GM12891 (cell line): ENCODE measurements at places on chromosomes 1 and 21.

DNA sequence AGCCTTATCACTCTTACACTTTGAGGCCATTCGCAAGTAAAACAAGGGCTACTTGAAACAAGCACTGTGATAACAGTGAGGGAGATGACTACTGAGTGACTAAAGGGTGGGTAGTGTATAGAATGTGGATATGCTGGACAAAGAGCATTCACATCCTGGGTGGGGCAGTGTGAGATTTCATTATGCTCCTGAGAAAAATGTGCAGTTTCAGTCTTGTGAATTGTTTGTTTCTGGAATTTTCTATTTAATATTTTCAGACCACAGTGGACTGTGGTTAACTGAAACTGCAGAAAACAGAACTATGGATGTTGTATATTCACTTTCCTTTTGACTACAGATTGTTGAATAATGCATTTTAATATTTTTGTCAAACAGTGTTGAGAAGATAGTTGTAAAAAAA lies 25.1 kb upstream of the B3GALT2 start:
- DNase-seq = no peak

DNA sequence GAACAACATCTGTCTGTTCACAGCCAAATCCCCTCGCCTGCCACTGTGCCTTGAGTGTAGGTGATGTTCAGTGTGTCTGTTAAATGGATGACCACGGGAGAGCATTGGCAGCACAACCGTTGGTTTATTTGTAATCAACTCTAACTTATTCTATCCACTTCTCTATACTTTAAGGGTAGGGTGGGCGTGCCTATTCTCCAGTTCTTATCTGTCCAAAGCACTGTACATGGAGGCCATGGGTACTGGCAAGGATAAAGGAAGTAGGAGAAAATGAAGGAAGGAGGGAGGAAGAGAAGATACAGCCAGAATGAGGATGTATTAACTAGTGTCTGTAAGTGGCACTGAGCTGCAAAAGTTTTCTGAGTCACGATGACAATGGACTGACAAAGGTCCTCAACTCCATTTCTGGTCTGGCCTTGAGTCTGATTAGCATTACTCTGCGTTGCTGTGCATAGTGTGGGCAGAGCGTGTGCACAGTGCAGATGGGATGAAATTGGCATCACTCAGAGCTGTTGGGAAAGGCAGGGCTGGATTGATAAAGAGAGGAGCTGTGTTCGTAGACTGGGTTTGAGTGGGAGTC lies 7.1 kb downstream of the RHOU start:
- DNase-seq = no peak

DNA sequence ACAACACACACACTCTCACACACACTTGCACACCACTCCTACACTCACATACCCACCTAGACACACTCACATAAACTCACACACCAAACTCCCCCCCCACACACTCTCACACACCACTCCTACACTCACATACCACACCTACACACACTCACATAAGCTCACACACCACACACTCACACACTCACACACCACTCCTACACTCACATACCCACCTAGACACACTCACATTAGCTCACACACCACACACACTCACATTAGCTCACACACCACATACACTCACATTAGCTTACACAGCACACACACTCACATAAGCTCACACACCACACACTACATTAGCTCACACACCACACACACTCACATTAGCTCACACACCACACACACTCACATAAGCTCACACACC lies 33.1 kb downstream of the OPTC start:
- DNase-seq = no peak

DNA sequence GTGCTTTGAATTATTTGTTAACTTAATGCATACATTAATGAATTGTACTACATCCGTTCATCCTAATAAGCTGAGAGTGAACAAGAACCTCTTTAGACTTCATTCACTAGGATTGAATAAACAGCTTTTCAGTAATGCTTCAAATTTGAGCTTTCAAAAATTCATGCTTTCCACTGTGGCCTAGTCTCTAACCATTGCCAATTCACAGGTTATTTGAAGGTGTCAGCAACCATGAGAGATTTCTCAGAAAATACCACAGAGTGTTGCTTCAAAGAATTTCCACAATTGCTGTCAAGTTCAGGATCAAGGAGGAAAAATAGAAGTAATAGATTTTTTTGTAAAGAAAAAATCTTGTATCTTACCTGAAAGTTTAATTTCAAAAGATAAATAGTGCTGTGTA lies 72.7 kb downstream of the AK5 start:
- DNase-seq = no peak

- DNase-seq = no peak
Measured at GRCh38 chr1:5386371-5386770, 605.9 kb downstream of the NPHP4 start.

GRCh38 chr21:36820176-36821031 lies 121.5 kb downstream of the SIM2 start:
- no peak for DNase-seq

DNA sequence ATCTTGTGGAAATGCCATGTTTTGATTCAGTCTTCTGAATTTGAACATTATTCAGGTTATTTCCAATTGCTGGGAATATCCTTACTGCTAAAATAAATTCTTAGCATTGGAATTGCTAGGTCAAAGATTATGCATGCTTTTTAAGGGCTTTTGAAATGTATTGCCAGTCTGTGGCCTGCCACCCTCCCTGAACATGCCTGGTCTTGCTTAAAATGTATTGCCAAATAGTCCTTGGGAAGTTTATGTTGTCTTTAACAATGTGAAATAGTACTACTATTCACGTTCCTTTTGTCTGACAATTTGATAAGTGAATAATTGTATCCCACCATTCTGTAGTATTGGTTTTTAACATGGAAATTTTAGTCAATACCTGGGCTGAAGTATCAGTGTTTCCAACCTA lies 13.6 kb downstream of the TARDBP start:
- DNase-seq = no peak

GRCh38 chr1:224720216-224720615 lies 104.1 kb downstream of the CNIH3 start:
- no peak for DNase-seq
